ENCODE measurements at places on chromosomes 6 and 20.

DNA sequence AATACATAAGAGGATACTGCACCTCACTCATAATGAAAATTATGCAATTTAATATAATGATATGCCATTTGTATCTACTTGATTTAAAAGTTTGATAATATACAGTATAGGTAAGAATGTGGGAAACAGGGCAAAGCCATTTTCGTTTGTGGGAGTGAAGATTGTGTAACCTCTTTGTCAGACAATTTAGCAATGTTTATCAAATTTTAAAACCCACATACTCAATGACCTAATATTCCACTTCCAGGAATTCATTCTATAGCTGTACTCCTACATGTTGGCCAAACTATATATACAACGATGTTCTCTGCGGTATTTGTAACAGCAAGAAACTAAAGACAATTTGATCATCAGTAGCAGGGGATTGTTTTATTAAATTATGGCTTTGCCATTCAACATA lies 17.8 kb upstream of the FKBP5 start:
- DNase-seq, result no peak

DNA sequence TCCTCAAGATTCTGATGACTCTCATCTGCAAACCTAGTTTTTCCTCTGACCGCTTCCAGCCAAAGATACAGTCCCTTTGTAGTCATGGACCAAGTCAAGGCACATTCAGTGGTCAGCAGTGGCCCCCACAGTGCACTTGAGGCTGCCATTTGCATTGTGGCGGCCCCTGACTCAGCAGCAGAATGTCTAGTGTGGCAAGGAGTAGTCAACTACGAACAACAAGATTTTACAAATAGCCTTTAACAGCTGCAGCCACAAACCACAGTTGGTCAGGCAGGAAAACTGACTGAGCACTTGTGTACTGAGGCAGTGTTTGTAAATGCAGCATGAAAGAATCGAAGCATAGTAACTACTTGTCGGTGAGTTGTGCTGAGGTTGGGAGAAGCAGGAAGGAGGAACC lies 49.6 kb downstream of the SLC2A12 start:
- no peak for DNase-seq

DNA sequence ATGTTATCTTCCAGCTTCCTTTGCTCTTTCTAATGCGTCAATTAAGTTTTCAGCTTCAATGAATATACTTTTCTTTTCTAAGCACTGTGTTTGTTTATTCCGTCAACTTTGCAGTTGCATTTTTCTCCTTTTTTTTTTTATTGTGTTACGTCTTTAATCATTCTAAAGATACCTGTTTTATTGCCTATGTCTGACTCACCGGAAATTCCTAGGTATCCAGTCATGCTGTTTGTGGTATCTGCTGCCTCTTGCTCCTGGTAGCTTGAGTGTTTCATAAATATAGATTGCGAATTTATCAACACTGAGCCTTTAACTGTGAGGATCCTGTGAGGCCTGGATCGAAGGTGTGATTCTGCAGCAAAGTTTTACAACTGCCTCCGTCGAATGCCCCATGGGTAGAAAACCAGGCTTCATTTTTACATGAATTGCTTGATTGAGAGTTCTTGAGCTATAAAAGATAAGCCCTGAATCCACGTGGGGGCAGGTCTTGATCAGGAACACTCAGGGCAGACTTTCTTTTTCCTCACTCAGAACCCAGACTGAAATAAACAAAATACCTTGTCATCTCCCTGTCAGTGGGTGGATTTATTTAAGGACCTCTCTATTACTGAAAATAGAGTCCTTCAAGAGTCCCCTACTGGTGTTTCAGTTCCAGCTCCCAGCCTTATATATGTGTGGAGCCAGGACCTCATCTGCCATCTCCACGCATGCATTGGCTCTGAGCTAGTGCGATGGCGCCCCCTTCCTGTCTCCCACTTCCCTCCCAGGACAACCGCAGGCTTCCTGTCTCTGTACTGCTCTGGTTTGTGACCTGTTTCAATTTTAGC lies 60.1 kb upstream of the LRRC1 start:
- no peak for DNase-seq

DNA sequence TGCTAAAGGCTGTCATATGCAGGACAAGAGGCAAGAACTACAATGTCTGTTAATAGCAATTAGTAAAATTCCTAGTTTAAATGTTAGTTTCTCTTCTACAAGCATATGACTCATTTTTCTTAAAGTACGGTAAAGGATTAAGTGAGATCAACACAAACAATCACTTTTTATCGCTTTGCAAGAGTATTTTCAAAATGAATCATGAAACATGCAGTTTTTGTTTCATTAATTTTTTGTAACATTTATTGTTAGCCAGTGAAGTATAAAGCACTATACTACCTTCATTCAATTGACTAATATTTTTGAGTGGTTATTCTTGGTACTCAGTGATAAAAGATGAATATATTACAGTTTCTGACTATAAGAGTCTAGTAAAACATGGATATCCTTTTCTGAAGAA lies 138.6 kb downstream of the AHI1 start:
- DNase-seq, result no peak

DNA sequence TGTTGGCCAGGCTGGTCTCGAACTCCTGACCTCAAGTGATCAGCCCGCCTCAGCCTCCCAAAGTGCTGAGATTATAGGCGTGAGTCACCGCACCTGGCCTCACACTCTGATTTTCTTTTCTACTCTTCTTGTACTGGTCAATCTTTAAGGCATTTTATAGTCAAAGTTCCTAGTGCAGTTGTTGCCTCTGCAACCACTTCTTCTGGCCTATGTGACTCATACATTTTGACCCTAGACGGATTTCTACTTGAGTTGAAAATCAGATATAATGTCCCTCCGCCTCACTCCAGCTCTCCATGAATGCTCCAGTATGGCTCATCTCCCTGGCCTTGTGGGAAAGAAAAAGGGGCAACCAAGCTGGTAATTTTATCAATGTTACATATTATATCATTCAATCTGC lies 42.4 kb downstream of the TNFRSF21 start:
- DNase-seq, result no peak

DNA sequence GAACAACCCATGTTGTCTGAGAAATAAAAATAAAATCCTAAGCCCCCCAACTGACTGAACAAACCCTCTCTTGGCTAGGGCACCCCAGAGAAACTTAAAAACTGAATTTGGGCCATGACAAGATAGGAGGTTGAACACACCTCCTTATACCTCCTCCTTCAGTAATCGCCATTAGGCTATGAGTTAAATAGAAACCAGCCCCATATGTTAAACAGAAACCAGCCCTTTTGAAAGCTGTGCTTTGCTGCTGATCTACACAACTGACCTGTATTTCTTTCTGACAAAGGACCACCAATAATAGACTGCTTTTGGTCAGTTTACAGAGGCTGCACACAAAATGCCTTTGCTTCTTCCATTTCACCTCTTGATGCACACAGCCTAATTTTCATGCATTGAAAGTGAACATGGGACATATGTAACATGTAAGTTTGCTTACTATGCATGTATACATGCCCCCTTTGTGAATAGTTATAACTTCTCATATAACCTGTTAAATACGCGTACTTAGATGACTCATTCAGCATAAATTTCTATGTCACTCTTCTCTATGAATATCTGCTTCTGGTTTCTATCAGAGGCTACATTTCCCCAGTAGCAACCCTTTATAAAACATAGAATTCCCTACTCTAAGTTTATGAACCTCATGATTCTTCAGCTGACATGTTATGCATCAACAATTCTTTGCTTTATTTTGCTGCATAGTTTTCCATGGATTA lies 462.9 kb downstream of the COL12A1 start:
- no peak for DNase-seq

DNA sequence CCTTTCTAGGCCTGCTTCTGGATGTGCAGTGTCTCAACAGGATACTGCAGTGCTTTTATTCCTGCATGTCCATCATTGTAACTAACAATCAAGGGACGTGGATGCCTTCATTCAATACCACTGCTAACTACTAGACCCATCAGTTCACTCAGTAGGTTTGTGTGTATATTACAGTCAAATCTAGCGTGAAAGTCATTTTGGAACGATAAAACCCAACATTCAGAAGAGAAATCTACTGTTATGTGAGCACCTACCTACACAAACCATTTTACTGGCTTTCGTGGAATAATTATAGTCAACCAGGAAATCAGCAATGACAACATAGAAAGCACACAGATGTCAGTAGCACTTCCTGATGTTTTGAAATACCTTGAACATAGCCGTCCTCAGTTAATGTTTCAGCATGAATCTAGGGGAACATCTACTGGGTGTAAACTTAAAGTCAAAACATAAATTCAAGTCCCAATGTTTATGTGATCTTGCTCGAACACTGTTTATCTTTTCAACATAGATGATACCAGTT lies 270.6 kb downstream of the FARS2 start:
- DNase-seq, result no peak

DNA sequence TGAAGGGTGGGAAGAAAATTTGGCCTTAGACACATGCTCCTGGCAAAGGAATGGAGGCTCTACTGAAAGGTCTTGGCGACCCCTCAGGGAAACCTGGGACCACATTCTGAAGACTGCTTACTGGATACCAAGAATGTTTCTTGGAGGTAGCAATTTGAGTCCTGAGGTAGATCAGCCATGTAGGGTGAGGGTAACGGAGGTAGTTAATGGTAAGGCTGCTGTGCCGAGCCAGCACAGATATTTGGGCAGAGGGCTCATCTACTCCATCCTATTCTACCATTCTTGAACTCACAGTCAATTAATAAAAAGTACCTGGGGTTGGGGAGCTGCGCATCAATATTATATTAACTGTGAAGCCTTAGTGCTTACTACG lies 401 bp upstream of the PHF3 start:
- no peak for DNase-seq

GRCh38 chr6:39130691-39131090 lies 15.7 kb upstream of the SAYSD1 start:
- DNase-seq, result no peak

- no peak for DNase-seq
These were observed 38.9 kb upstream of the STX16 start for GRCh38 chr20:58612121-58612691.

- DNase-seq, result no peak
These were observed 153.7 kb upstream of the PTPN1 start for GRCh38 chr20:50356525-50356885.

DNA sequence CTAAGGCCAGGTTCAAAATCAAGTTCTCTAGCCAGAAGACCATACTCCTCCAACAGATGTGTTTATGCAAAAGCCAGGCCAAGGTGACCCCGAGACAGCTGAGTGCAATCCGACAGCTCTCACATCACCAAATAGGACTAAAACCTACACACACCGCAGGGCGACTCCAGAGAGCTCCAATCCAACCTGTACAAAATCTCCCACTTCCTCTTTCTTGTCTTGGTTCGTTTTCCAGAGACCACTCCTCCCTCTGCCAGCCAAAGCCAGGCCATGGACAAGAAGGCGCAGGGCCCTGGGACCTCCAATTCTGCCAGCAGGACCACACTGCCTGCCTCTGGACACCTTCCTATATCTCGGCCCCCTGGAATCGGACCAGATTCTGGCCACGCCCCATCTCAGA lies 11.5 kb upstream of the NOP56 start:
- DNase-seq, result no peak

- no peak for DNase-seq
These were observed 97.9 kb upstream of the UST start for GRCh38 chr6:148648754-148649453.

GRCh38 chr6:148854096-148854495 lies 107.3 kb downstream of the UST start:
- no peak for DNase-seq

DNA sequence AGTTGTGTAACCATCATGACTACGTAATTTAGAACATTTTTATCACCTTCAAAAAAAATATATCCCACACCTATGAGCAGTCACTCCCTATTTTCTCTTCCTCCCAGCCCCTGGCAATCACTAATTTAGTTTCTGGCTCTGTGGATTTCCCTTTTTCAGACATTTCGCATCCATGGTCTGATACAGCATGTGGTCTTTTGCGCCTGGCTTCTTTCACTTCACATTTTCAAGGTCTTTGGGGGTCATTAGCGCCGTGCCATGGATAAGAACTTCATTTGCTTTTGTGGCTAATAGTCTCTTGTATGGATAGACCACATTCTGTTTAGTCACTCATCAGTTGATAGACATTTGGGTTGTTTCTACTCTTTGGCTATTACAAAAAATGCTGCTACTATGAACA lies 44.9 kb upstream of the DUSP22 start:
- no peak for DNase-seq

DNA sequence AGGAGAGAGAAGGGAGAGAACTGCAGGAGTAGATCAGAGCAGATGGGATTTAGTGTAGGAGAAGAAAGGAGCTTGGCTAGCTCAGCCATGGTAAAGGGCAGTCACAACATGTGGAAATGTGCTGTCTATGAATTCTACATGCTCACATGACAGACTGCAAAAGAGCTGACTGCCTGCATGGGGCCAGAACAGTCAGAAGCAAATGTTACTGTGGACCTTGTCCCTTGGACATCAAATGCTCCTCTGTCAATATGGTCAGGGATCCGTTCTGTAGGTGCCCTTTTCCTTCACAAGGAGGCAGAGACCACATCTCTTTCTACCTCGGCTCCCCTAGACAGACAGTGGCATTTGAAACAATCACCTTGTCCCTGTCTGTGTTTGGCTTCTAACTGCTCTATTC lies 46.6 kb upstream of the HIVEP1 start:
- DNase-seq, result no peak

- DNase-seq, result peak; percentile 60
These were observed 26.5 kb downstream of the ULBP1 start for GRCh38 chr6:149990212-149990660.

GRCh38 chr6:143225929-143226328 lies 165.2 kb downstream of the AIG1 start:
- no peak for DNase-seq

- DNase-seq, result no peak
These were observed 75.7 kb upstream of the JARID2 start for GRCh38 chr6:15170126-15170525.

DNA sequence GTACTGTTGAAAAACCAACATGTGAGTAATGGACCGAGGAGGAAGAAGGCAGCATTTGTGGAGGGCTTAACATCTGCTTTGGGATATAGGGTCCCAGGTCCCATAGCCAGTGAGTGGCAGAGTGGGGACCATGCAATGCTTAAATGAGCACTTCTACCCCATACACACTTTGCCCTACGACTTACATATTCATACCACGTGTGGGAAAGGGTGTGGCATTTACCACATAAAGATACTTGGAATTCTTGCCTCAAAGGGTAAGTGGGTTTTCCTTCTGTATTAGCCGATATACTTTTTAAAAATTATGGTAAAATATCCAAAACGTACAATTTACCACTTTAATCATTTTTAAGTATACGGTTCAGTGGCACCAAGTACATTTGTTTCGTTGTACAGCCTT lies 199.3 kb downstream of the BACH2 start:
- no peak for DNase-seq

DNA sequence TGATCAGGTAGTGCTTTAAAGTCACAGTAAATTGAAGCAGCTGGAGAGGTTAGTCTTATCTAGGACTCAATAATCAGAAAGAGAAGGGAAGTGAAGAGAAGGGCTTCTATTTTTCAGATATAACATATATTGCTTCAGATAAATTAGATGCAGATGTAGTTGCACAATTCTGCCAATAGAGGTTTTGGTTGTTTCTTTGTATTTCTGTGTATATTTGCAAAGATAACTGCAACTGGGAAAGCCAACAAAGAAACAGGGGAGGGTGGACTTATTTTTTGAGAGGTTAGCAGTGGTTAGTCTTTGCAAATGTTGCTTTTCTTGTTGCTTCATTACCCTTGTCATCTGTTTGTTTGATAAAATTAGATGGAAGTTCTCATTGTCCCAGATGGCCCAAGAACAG lies 106.6 kb downstream of the ADGRG6 start:
- DNase-seq, result no peak
